Stimulated activated CD4-positive, alpha-beta T cell treated with anti-CD3 and anti-CD28 coated beads, Interleukin-4, amount 100 ng/mL, for 24 hours (primary cell): ENCODE measurements at places on chromosomes 5 and 9.

DNA sequence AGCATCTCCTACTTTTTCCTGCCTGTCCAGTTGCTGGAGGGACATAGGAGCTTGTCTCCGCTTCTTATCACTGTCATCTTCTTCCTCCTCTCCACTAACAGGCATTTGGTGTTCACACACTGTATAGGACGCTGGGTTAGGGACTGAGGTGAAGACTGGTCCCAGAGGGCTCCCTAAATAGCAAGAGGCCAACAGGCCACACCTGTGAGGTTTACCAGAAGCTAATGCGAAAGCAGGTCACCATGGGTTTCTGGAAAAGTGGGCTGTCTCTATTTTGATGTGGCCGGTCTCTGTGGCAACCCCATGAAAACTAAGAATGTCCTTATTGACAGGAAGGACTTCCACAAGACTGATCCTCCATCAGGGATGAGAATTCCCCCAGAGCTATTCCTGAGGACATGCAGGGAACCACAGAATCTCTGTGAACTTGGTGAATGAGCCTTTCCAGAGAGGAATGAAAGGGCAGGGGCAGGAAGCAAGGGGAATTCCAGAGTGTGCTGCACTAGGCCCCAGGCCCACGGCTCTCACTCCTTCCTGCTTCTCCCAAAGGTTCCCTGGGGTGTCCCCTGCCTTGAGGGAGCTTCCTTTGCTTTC is 61.7 kb downstream of the DAP start:
- no peak for DNase-seq

DNA sequence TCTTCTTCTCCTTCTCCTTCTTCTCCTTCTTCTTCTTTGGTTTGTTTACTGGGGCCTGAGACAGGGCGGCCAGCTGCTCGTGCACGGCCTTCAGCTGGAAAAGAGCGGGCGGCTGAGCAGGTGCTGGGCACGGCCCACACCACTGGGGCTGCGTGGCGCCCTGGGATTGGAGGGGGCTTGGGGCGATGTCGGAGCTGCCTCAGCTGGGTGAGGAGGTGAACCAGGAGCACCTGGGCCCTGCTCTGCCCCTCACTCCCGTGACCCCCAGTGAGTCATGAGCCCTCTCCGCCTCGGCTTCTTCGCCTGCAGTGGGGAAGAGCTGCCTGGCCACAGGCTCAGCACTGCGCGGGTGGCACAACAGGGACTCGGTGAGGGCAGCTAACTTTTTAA is 14.9 kb downstream of the BRD3OS start:
- DNase-seq = no peak

- DNase-seq = no peak
These were observed 44.7 kb downstream of the CDC14B start for GRCh38 chr9:96574931-96575351.

- no peak for DNase-seq
These were observed 56.5 kb downstream of the SLC22A5 start for GRCh38 chr5:132425975-132426524.

- no peak for DNase-seq
These were observed 67.6 kb downstream of the FOXD1 start for GRCh38 chr5:73380710-73381589.
